ENCODE measurements at places on chromosomes 4 and X. TPM values are rescaled to one million over a fixed set of nuclear protein-coding genes. Genes with fewer than 3 reads are reported as not detected.

Gene PRDM8
- total RNA-seq: 2.1 TPM

Gene GPRASP1
- 1.1 TPM for total RNA-seq

Gene TAPT1
- 16.7 TPM for total RNA-seq

Gene CDX4
- total RNA-seq: not detected

Gene DDX53
- not detected for total RNA-seq

Gene UBA6
- 89.8 TPM for total RNA-seq

Gene TECRL
- not detected for total RNA-seq

Gene GUCY1B1
- 8.7 TPM for total RNA-seq

Gene SHROOM3
- total RNA-seq: 0.13 TPM

Gene APEX2
- 8.2 TPM for total RNA-seq

Gene ZNF630
- 1.3 TPM for total RNA-seq

Gene TMEM164
- 13.6 TPM for total RNA-seq

Gene EBP
- total RNA-seq: 85.3 TPM

Gene FAAH2
- total RNA-seq: 0.89 TPM

Gene LGI2
- under 0.01 TPM for total RNA-seq

Gene LONRF3
- total RNA-seq: 38.4 TPM

Gene EREG
- total RNA-seq: under 0.01 TPM

Gene CFAP99
- not detected for total RNA-seq

Gene ATOH1
- not detected for total RNA-seq

Gene PCDH11X
- total RNA-seq: not detected

Gene PHOX2B
- not detected for total RNA-seq

Gene FAM53A
- total RNA-seq: 1.4 TPM

Gene UCP1
- total RNA-seq: not detected

Gene CSN1S1
- total RNA-seq: not detected

Gene CSAG2
- not detected for total RNA-seq

Gene TMEM35A
- 1.9 TPM for total RNA-seq

Gene NSG1
- 0.13 TPM for total RNA-seq

Gene ARHGAP6
- total RNA-seq: 0.39 TPM

Gene LRCH2
- total RNA-seq: 10.6 TPM

Gene ARMCX1
- 48.2 TPM for total RNA-seq

Gene SMIM31
- total RNA-seq: not detected

Gene SRPX
- total RNA-seq: 50.8 TPM

Gene ARSJ
- 15.4 TPM for total RNA-seq

Gene GPR119
- not detected for total RNA-seq

Gene IL13RA1
- 47.9 TPM for total RNA-seq

Gene FHIP1A
- 0.76 TPM for total RNA-seq

Gene PRRG1
- 14.2 TPM for total RNA-seq

Gene MTTP
- not detected for total RNA-seq

Gene AFM
- not detected for total RNA-seq

Gene MAGEB2
- not detected for total RNA-seq

Gene CCDC110
- total RNA-seq: 0.25 TPM

Gene HSFX1
- 0.26 TPM for total RNA-seq

Gene FAM241A
- total RNA-seq: 9.0 TPM

Gene GLRA3
- not detected for total RNA-seq

Gene MAGEA8
- not detected for total RNA-seq

Gene MAGED4B
- total RNA-seq: 52.7 TPM

Gene FAM156B
- 3.6 TPM for total RNA-seq

Gene FATE1
- total RNA-seq: not detected

Gene JCHAIN
- not detected for total RNA-seq

Gene AMTN
- total RNA-seq: not detected

Gene GAGE2A
- not detected for total RNA-seq

Gene NIPAL1
- 0.39 TPM for total RNA-seq

Gene ATP11C
- total RNA-seq: 78.1 TPM

Gene DGKK
- total RNA-seq: not detected

All from dermis microvascular lymphatic vessel endothelial cell (primary cell).